ENCODE measurements at places on chromosomes 11 and 22.
A peak's percentile ranks its signal among the peaks of the same experiment; 100 is the strongest.

DNA sequence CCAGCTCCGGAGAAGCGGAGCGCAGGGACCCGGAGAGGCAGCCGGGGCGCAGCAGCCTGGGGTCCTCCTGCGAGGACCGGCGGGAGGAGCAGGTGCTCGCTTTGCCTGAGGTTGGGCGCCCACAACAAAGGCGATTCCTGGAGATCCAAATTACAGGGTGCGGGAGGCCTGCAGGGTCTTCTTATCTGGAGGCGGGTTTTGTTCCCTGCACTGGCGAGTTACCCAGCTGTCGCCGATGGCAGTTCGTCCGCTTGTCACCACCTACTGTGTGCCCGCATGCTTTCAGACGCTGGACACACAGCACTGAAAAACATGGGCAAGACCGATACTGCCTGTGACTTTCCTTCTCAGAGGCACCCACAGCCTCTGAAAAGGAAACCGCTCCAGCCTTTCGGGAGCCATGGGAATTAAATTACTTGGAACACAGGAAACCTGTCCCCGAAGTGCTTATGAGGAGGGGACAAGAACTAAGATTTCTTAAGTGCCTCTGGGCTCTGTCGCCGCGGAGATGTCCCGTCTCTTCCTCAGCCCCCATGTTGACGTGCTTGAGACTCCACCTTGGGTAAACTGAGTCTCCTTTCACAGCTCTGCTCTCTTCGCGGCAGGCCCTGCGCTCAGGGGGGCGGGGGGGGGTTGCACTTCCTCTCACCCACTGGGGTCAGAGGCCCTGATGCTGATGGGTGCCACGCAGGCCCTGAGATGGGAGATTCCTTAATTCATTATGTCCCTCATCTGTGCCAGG, 1.3 kb upstream of the ZFTA start:
- peak; percentile 2 for ATAC-seq

DNA sequence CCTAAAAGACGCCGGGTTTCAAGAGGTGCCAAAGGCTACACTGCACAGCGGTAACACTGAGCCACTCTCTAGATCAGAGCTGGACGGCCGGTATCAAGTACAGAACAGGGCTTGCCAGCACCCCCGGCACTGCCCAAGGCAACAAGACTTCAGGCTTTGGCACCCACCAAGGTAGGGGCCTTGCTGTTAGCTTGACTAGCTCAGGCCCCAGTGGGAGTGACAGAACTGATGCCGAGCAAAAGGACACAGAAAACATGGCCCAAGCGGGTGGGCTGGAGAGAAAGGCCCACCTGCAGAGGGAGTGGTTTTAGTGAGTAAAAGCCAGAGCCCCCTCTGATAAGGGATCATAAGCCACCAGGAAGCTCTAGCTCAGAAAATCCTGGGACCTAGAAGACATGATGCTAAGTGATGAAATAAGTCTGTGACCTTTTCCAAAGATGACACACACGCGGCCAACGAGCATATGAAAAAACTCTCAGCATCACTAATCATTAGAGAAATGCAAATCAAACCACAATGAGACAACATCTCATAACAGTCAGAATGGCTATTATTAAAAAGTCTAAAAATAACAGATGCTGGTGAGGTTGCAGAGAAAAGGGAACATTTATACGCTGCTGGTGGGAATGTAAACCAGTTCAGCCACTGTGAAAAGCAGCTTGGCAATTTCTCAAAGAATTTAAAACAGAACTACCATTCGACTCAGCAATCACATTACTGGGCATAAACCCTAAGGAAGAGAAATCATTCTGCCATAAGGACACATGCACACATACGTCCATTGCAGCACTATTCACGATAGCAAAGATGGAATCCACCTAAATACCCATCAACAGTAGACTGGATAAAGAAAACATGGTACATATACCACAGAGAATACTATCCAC, 12.9 kb downstream of the EHD1 start:
- no peak for ATAC-seq

- ATAC-seq, result no peak
Observed at GRCh38 chr22:35911877-35912276, 116.7 kb downstream of the RBFOX2 start.

GRCh38 chr22:45831394-45831793, 145.6 kb downstream of the WNT7B start:
- peak; percentile 72 for ATAC-seq

DNA sequence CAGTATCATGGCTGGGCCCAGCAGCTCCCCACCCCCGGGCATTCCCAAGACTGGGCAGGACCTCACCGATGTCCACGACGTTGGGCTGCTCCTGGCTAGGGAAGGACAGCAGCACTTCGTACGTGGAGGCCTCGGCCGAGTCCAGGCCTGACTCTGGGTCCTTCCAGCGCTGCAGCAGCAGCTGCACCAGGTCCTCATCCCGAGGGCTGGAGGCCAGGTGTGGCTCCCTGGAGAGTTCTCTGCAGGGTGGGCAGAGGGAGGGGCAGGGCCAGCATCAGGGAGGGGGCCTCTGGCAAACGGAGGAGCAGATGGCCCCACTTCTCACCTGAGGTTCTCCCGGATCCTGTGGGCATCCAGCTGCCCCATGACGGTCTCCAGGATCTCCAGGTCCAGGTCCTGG, 341 bp downstream of the NAALADL1 start:
- no peak for ATAC-seq

DNA sequence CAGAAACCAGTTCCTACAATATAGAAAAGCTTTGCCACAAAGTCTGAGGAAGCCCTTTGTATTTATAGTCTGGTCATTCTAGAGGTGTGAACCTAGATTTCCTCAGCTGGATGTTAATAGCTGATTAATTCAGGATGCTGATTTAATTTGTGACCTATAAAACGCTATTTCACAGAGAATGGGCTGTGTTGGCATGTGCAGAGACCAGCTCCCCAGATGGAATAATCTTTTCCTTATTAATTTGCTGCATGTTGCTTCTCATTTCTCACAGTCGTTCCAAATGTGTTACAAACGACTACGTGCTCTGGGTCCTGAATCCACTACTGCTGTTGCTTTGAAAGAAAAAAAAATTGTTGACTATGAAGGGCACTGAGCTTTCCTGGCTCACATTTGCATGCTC, 49.3 kb downstream of the BDNF start:
- no peak for ATAC-seq

- peak; percentile 56 for ATAC-seq
Observed at GRCh38 chr11:1437500-1437899, 47.8 kb downstream of the BRSK2 start.

DNA sequence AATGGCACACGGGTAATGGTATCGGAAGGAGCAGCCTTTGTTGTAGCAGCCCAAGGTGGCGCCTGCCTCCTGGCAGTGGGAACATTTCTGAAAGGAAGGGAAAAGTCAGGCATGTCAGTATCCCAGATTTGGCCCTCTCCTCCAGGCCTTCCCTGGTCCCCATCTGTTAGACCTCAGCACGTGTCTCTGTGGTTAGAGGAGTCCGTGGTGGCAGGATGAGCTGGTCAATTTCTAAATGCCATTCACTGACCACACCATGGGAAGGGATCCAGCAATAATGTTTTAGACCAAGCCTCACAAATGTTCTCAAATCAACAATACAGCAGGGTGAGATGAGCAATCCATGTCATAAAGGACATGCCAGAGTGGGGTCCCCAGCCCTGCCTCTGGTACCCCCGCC, 49.0 kb upstream of the CYP2D6 start:
- peak; percentile 89 for ATAC-seq

DNA sequence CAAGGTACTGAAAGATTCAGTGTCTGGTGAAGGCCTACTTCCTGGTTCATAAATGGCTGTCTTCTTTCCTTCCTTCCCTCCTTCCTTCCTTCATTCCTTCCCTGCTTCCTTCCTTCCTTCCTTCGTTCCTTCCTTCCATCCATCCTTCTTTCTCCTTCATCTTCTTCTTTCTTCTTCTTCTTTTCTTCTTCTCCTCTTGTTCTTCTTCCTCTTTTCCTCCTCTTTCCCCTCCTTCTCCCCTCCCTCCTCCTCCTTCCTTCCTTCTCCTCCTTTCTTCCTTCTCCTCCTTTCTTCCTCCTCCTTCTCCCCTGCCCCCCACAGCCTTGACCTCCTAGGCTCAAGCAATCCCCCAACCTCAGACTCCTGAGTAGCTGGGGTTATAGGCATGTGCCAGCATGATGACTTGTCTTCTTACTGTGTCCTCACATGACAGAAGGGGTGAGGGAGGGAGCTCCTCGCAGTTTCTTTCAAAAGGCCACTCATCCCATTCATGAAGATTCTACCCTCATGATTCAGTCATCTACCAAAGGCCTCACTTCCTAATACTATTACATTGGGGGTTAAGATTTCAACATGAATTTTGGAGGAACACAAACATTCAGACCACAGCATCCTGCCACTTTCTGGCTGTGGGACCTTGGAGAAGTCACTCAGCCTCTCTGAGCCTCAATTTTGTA, 22.6 kb upstream of the CCDC134 start:
- no peak for ATAC-seq

DNA sequence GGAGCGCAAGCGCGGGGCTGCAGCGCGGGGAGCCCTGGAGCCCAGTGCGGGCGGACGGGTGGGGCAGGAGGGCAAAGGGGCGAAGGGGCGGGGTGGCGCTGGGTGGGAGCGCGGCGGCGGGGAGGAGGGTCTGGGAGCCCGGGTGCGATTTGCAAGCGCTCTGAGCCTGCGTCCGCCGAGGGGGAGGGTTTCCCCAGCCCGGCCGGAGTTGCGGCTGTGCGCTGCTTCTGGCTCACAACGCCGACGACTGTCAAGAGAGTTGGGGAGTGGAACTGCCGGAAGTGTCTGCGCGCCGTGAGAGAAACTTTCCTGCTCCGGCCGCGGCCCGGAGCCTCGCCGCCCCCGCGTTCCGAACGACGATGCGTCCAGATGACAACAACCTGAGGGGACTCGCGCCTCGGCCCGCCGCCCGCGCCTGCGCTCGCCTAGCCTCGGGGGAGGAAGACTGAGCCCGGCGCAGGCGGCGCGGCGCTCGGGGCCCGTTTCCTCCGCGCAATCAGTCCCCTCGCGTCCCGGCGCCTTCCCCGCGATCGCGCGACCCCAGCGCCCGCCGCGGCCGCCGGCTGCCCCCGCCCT, at the start of gene ARHGAP42:
Gene ARHGAP42, plus strand, starts transcription at position 235 of the 576 bp plus-strand sequence. CDS start 391 bp downstream, outside the sequence.
- peak; percentile 72 for ATAC-seq

GRCh38 chr22:41557401-41558240, 3.2 kb upstream of the CSDC2 start:
- ATAC-seq, result peak; percentile 52

DNA sequence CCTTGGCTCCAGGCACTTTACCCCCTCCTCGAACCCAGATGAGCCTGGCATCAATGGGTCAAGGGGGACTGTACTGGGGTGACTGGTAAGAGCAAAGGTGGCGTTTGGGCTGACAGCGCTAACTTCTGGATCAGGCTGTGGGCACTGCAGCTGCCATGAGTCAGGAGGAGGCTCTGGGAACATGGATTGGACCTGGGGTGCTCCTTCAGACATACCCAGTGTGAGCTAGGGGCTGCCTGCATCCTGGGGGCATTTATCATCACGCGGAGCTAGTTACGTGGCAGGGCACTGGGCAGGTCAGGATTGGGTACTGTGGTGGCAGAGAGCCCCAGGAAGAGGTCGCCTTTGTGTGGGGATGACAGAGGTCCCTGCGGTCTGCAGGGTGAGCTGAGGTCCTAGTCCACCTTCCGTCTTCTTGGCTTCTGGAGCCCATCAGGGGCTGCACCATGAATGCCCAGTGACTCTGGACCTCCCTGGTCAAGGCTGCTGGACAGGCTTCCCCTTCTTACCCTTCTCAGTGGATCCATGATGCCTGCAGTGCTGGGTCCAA, 13.1 kb downstream of the GRIK4 start:
- no peak for ATAC-seq

- ATAC-seq, result no peak
Observed at GRCh38 chr11:1234771-1235305, 12.0 kb downstream of the MUC5B start.
